ENCODE measurements at places on chromosomes 12 and 14. TPM values are rescaled to one million over a fixed set of nuclear protein-coding genes. Genes with fewer than 3 reads are reported as not detected.

- DNase-seq, result no peak
Observed at GRCh38 chr12:83224012-83224411, 537.3 kb downstream of the TMTC2 start.

DNA sequence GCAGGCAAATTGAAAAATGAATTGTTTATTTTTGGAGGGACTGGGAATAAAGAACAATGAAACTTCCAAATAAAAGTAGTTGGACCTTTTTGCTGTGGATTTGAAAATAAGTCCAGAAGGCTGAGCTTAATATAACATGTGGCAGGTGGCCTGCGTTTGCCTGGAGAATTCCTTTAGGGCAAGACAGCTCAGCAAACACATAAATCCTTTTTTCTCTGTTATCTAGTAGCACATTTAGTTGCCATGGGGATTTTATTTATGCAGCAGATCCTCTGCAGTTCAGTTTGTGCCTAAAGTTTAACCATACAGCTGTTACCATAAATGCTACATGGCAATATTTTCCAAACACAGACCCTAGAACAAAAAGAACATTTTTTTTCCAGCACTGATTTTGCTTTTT is 180.0 kb downstream of the NPAS3 start:
- DNase-seq, result peak; percentile 29

- DNase-seq, result no peak
Observed at GRCh38 chr12:53532524-53533445, 25.5 kb upstream of the NPFF start.

- DNase-seq, result no peak
Observed at GRCh38 chr12:24730489-24730896, 218.4 kb downstream of the BCAT1 start.

DNA sequence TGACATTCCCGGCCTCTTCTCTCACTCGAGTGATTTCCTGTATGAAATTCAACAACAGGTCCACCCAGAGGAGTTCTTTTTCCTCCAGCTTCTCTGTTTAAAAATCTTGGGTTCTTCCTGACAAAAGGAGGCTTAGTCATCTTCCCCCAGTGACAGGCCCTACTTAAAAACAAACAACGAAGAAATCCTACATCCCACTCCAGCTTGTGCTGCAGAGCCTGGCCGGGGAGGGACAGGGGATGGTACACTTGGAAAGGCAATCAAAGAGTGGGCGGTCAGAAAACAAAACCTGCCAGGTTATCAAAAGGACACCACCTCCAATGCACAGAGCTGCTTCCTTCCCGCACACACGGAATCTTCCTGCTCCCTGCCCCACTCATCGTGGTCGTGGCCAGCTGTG is 101.3 kb downstream of the CACNA1C start:
- no peak for DNase-seq

DNA sequence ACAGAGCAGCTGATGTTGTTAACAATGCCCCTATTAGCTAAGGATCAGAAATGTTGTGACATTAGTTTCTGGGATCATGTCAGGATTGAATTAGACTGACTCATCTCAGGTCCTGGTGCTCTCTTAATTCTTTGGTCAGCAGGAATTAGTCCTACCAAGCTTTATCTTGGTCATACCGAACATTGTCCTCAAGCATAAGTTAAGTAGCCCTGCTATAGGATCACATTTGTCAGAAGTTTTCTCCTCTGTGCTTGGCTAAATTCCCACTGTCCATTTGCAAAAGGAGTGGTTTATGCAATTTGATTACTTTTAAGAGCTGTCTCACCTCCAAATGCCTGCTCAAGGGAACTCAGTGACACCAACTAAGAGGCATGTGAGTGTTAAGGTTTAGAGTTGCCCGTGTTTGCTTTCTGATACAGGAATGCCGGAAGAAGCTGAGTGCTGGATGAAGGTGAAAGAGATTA is 48.4 kb upstream of the IFNG-AS1 start:
- DNase-seq, result no peak

- no peak for DNase-seq
Observed at GRCh38 chr14:103199124-103199523, 75.9 kb downstream of the TNFAIP2 start.

- no peak for DNase-seq
Observed at GRCh38 chr14:87712396-87713090, 280.4 kb downstream of the GALC start.

DNA sequence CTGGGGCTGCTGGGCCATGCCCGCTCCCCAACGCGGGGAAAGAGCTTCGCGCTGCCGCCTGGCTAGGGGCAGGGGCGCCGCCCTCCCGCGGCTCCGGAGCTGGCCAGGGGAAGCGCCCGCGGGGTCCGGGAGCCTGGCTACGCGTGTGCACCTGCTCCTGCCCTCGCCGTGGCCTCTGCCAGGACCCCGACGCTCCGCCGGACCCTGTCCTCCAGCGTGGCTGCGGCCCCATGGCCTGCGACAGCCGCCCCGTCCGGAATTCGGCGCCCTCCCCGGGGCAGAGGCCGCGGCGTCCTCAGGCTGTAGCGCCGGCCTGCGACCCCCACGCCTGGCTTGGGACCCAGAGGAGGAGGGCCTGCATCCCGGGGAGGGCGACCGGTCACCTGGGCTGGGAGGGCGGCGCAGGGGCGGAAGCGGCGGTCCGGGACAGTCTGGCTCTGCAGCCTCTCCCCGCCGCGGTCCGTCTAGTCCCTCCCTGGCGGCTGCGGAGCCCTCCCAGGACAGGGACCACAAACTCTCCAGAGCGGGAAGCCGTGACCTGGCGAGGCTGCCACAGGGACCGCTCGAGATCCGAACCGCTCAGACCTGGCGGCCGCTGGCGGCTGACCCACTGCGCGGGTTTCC is 85.6 kb downstream of the ALG10 start:
- DNase-seq, result no peak

NEUROD4 gene
- not detected for total RNA-seq

PTPRQ gene
- total RNA-seq, result 2.1 TPM

ITGA7 gene
- 67.7 TPM for total RNA-seq

PLCZ1 gene
- total RNA-seq, result not detected

ASB8 gene
- 65.1 TPM for total RNA-seq

CDC42BPB gene
- 130 TPM for total RNA-seq

CRIP2 gene
- total RNA-seq, result 184 TPM

Measured in dorsolateral prefrontal cortex (tissue), 122 donors.